CD4-positive, alpha-beta T cell treated with Interleukin-4 for 4 hours (primary cell): ENCODE measurements at places on chromosomes 6 and 20.

- no peak for DNase-seq
Measured at GRCh38 chr20:59822291-59823029, 111.0 kb downstream of the SYCP2 start.

GRCh38 chr6:15948930-15949900, 179.7 kb upstream of the MYLIP start:
- DNase-seq: no peak

GRCh38 chr6:32952817-32953739, at the start of gene HLA-DMA:
Gene HLA-DMA (minus strand): TSS chr6:32953097. CDS start chr6:32953036, 61 bp downstream.
- peak; percentile 89 for DNase-seq

- no peak for DNase-seq
Measured at GRCh38 chr20:63556873-63557478, 3.0 kb downstream of the FNDC11 start.

DNA sequence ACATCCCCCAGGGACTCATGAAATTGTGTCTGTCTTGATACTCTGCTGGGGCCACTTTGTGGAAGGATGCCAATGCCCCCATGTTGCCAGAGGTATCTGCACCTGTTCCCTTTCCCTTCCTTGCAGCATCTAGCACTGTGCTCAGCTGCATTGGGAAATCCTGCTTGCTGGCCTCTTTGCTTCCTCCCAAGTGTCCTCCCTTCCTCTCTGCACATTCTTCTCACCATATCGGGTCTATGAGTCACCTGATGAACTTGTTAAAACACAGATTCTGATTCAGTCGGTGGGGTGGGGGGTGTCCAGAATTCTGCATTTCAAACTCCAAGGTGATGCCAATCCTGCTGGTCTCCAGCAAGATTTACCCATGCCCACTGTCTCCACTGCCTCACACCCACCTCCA, 467.8 kb downstream of the PTPRT start:
- DNase-seq: no peak

DNA sequence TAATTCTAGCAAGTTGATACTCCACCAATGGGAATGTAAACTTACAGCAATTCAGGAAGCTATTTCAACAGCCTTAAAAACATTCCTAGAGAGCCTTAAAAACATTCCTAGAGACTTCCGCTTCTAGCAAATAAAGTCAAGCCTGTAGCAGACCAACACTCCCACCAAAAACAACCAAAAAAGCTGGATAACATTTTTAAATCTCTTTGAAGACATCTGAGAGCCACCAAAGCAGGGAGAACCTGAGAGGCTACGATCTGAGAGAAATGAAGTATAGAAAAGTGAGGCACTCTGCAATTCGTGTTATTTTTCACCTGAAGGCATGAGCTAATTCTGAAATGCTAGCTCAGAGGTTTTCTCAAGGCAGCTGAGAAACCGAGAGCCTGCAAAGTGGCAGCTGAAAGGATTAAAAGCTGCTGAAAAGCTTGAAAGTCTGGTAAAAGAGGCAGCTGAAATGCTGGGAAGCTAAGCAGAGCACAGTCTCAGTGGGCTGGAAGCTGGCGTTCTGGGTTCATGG, 20.9 kb downstream of the GPR63 start:
- DNase-seq: no peak

GRCh38 chr6:18962361-18962905, 575.3 kb downstream of the RNF144B start:
- no peak for DNase-seq

DNA sequence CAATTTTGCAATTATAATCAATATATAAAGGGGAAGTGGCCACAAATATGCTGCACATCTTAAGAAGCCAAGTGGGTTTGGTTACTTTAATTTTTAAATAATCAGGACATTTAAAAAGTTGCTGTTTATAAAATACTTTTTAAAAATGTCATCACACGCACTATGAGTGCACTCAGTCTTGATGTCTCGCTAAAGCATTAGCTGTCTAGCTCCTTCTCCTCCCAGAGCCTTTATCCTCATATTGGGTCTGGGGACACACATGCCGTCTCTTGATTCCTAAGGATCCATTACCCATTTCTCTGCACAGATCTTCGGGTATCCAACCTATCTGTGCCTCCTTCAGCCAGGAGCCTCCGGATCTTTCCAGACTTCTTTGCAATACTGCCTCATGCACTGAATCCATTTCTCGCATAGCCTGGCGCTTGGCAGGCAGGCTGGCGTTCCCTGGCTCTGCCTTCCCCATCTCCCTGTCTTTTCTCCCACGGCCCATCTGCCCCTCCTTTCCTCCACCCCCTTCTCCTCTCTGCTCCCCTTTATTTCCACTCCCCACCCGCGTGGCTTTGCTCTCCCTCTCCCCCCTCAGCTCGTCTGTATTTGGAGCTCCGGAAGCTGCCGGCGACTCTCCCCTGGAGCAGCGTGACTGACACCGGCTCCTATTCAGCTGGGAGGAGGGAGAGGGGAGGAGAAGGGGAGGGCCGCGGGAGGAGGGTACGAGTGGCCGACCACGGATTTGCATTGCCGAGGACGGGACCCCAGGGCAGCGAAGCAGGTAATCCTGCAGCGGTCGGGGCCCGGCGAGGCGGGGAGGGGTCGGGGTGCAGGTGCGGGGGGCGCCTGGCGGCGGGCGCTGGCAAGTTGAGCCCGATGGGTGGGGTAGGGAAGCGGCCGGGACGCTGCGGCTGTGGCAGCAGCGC, at the start of gene CAP2:
Gene CAP2 (plus strand): TSS at position 618 of the 914 bp plus-strand sequence. CDS start 27,961 bp downstream, outside the sequence.
- DNase-seq: no peak

- DNase-seq: no peak
Measured at GRCh38 chr6:53070806-53071205, 5.6 kb downstream of the FBXO9 start.

DNA sequence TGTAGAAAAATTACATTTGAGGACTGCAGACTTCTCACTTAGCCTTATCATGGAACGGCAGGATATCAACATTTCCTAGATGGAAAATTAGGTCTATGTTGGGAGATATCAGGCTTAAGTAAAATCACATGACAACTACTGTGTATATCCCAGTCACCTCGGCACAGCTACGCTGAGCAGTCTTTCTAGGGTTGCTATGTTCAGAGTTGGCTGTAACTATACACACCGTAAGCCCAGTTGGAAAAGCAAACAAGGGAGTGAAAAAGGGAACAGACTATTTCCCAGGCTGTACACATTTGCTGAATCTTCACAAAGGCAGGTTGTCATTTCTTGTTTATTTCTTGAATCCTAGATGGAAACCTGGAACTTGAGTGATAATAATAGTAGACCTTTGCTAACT, 80.7 kb upstream of the PTPRK start:
- no peak for DNase-seq

GRCh38 chr20:4070323-4071177, 55.2 kb upstream of the RNF24 start:
- DNase-seq: no peak

- no peak for DNase-seq
Measured at GRCh38 chr6:148182378-148182777, 160.3 kb upstream of the SASH1 start.

- no peak for DNase-seq
Measured at GRCh38 chr6:169163411-169163901, 90.2 kb downstream of the THBS2 start.

- DNase-seq: no peak
Measured at GRCh38 chr6:88166493-88167351, 575 bp upstream of the CNR1 start.
